ENCODE measurements at places on chromosomes 2 and 18. TPM values are rescaled to one million over a fixed set of nuclear protein-coding genes. Genes with fewer than 3 reads are reported as not detected.

RPL37A gene
- polyA plus RNA-seq: 4,346 TPM

- no peak for DNase-seq
These were observed 271.5 kb upstream of the LYPD1 start for GRCh38 chr2:132941296-132942020.

GPBAR1 gene
- polyA plus RNA-seq: not detected

DNA sequence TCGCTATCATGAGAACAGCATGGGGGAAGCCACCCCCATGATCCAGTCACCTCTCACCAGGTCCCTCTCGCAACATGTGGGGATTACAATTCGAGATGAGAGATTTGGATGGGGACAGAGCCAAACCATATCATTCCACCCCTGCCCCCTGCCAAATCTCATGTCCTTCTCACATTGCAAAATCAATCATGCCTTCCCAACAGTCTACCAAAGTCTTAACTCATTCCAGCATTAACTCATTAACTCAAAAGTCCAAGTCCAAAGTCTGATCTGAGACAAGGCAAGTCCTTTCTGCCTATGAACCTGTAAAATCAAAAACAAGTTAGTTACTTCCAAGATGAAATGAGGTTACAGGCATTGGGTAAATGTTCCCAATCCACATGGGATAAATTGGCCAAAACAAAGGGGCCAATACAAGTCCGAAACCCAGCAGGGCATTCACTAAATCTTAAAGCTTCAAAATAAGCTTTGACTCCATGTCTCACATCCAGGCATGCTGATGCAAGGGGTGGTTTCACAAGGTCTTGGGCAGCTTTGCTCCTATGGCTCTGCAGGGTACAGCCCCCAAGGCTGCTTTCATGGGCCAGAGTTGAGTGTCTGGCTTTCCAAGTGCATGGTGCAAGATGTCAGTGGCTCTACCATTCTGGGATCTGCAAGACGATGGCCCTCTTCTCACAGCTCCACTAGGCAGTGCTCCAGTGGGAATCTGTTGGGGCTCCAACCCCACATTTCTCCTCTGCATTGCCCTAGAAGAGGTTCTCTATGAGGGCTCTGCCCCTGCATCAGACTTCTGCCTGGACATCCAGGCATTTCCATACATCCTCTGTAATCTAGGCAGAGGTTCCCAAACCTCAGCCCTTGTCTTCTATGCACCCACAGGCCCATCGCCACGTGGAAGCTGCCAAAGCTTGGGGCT is 14.8 kb downstream of the TAF1B start:
- no peak for DNase-seq

- DNase-seq: no peak
These were observed 289.4 kb downstream of the ALK start for GRCh38 chr2:29632018-29632417.

Data from muscle of arm (tissue), 14 donors.